Activated CD4-positive, alpha-beta memory T cell treated with anti-CD3 and anti-CD28 coated beads, Interleukin-2, amount 10 ng/mL, durations not matched to agents 7 days and 5 days (primary cell): ENCODE measurements at places on chromosomes 6 and 20.
A peak's percentile ranks its signal among the peaks of the same experiment; 100 is the strongest.

DNA sequence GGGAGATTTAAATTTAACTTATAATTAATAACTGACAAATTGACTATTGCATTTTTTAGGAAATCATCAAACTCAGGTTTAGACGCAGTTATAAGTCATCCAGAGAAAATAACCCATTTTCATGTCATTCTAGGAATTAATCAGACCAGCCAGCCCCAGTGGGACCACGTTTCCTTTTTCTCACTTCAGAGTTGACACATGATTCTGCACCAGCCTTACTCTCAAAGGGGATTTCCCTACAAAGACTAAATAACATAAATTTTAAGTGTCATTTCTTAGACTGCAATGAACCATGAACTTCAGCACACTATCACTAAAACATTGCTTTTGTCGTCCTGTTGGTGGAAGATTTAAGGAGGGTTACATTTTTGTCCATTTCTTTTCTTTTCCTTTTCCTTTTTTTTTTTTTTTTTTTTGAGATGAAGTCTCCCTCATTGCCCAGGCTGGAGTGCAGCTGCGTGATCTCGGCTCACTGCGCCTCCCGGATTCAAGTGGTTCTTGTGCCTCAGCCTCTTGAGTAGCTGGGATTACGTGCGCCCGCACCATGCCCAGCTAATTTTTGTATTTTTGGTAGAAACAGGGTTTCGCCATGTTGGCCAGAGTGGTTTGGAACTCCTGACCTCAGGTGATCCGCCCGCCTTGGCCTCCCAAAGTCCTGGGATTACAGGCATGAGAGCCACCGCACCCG, 3.6 kb downstream of the IPCEF1 start:
- peak; percentile 22 for DNase-seq

GRCh38 chr6:68196645-68197044, 438.4 kb upstream of the ADGRB3 start:
- no peak for DNase-seq

DNA sequence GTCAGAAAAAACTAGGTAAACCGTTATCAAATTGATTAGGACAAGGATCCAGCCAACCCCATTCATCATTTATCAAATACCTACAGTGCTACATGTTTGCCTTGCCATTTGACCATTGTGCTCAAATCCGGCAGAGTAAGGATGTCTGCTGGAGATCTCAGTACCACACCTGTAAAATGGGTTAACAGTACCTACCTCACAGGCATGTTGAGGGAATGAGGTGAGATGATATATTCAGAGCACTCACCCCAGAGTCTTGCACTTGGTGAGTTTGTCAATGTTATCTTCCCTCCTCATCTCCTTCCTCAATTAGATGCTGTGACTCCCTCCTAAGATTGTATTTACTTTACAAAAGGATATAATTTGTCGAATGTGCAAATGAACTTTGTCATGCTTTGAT, 54.5 kb upstream of the DSP start:
- no peak for DNase-seq

DNA sequence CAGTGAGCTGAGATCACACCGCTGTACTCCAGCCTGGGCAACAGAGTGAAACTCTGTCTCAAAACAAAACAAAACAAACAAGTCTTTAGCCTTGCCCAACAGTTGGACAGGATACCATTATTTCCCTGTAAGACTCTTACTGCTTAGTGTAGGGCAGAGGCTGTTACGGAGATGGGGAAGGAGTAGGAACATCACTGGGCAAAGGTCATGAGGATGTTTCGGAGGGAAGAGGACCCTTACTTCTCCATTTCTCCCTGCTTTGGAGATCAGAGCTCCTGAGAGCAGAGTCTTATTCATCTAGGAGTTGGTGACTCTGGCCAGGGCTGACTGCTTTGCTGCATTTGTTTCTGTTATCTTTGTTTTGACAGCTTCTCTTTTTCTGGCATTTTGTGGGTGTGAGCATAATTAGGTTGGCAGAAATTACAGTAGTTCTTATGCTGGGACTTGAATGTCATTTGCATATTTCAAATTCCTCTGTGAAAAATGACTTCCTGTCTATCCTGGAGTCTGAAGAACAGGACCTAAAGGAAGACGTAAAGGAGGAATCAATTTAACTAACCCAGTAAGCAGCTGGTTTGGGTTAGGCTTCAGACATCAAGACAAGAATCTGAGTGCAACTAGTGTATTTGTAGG, 89.0 kb downstream of the CDS2 start:
- DNase-seq = no peak

GRCh38 chr6:37956711-37957275, 137.3 kb downstream of the ZFAND3 start:
- no peak for DNase-seq

GRCh38 chr20:20251836-20252235, 116.1 kb upstream of the INSM1 start:
- no peak for DNase-seq

DNA sequence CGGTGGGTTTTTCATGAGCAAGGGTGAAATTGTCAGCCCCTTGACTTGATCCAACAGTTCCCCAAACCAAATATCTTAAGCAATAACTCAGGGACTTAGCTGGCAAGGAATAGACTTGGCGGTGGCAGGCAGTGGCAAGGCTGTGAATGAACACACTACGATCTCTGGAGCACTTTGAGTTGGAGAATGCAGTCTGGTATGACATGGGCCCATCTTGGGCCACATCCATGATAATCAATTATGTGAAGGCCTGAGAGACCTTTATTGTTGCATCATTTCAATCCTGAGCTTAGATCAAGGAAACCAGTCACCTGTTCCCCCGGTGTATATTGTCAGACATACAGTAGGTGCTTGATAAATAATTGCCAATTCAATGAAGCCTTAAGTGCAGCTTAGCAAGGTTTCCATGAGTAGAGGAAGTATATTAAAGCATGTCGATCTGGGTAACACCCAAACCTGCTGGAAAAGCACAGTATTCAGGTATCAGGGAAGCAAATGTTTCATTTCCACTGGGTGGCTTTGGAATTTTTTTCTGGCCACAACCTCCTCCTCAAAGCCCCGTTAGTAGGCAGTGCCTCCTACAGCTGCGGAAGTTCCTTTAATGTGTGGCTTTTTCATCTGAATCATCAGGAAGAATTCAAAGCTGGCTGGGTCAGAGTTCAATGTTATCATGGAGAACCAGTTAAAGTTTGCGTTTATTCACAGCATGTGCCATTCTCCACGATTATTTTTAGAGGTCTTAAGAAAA, 10.2 kb downstream of the CASS4 start:
- DNase-seq = no peak

GRCh38 chr6:15887491-15888461, 224.9 kb upstream of the DTNBP1 start:
- no peak for DNase-seq

DNA sequence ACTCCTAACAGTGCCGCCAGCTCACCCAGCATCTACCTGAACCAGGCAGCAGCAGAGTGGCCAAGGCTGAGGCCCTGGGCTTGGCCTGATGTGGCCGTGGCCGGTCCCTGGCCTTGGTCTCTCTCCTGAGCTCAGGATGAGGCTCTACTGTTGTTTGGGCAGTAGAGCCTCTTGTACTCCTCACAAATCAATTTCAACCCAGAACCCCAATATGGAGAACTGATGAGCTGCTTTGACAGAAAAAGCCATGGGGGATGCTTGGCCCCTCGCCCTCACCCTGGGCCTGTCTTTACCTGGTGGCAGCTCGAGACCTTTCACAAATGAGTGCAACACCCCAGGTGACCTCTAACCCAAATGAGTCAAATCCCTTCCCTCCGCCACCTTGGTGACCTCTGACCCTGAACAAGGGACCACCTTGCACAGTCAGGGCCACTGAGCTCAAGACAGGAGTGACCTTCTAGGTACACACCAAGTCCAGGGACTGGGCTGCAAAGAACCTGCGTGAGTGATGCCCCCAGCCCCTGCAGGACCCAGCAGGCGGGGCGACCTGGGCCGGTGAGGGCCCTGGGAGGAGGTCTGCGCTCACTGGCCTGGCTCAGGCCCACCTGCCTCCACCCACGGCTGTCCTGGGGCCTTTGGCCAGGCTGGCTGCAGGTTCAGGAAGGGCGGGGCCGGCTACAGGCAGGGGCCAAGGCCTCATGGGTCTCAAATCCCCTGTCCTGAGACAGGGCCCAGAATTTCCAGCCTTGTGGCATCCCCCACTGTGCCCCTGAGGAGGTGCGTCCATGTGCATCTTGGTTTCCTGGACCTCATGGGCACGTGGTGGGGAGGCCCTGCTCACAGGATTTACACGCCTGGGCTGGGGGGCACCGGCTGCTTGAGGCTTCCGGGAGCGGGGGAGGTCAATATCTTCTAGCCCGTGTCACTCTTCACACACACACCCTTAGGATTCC, 30.2 kb downstream of the PSMG4 start:
- no peak for DNase-seq

DNA sequence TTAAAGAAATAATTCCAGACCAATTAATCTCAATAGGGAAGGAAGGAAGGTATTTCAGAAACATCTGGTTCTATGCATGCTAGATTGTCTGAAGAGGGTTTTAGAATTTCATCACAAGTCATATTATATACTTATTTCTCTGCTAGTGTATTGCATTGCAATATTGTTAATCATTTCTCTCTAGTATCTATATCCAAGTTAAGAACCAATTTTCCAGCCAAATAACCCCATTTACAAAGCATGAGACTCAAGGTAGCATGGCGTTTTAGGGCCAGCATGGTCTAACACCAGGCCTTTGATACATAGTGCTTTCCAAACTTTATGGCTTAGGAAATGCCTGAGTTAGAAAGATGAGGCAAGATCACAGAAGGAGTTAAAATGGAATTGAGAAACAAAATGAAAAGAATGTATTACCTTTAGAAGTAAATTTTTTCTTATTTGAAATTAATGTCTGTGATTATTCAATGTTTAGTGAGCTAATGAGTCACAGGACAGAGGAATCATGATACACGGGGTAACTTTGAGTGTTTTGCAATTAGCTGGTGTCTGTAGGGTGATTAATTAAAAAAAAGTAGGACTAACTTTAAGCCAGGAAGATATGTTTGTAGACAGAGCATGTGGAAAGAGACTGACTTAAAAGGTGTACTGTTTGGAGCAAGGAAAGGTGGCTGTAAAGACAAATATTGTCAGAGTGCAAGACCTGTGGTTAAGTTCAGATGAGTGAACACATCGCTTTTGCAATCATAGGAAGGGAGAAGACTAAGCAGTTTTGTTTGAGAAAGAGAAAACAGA, 1006.2 kb upstream of the CITED2 start:
- no peak for DNase-seq

DNA sequence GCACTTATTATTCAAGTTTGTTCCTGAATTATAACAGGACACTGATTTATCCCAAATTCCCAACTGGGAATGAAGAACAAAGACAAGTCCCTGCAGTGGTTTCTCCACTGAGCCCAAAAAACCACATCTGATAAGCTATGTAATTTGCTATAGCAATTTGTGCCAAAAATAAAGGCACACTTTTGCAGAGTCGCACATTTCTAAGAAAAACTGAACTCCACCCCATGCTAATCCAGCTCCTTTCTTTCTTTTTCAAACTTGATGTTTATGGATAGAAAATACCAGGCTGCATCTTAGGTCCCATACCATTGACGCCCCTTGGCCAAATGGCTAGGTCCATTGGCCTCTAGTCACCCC, 170.2 kb upstream of the CITED2 start:
- no peak for DNase-seq

GRCh38 chr6:108171918-108172516, 6.2 kb downstream of the NR2E1 start:
- DNase-seq = no peak

GRCh38 chr6:16437984-16438383, 199.6 kb downstream of the GMPR start:
- DNase-seq = peak; percentile 65

DNA sequence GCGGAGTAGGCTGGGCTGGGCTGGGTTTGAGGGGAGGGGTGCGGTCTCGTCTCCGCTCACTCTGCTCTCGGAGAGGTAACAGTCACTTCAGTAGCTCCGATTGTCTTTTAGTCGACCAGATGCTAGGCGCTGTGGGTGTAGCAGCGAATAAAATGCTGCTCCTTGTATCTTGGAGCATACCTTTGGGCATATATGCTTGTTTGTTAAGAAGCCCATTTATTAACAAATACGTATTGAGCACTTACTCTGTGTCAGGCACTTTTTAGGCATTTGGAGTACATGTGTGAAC, 545 bp downstream of the ACTR5 start:
- DNase-seq = peak; percentile 64

- peak; percentile 71 for DNase-seq
Observed at GRCh38 chr6:33860706-33861474, 57.1 kb upstream of the MLN start.

DNA sequence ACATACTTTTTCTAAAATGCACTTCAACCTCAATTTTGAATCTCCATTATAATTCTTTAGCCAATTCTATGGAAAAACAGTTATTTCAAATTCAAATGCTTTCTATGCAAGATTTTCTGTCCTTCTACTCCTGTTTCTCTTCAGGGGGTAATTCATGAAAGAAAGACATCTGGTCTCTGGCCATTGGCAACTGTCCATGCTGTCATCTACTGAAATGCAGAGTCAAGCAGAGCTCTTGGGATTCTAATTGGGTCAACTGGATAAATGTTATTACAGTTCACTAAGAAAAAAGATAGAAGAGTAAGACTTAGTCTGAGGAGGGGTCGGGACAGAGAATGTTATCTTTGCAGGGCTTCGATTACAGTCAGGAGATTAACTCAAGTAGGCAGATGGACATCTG, 22.0 kb upstream of the BMP5 start:
- no peak for DNase-seq

GRCh38 chr20:10663756-10664155, 10.0 kb downstream of the JAG1 start:
- no peak for DNase-seq

DNA sequence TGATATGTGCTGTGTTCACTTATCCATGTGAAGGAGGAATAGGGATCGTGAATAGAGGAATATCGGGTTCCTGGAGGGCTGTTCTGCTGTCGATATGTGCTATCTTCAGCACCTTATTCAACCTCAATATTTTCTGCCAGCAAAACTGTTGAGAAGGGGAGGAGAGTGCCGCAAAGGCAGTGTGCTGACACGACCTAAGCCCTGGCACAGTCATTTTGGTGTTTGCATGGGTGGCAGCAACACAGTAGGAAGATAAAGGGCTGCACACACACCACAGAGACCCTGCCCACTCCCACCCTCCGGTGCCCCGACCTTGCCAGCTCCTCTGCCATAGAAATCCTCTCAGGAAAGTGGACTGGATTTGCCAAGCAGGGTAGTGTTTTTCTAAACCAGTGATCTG, 47.0 kb downstream of the ZDHHC14 start:
- no peak for DNase-seq

GRCh38 chr20:50315586-50316551, 125.2 kb downstream of the CEBPB start:
- DNase-seq = no peak

DNA sequence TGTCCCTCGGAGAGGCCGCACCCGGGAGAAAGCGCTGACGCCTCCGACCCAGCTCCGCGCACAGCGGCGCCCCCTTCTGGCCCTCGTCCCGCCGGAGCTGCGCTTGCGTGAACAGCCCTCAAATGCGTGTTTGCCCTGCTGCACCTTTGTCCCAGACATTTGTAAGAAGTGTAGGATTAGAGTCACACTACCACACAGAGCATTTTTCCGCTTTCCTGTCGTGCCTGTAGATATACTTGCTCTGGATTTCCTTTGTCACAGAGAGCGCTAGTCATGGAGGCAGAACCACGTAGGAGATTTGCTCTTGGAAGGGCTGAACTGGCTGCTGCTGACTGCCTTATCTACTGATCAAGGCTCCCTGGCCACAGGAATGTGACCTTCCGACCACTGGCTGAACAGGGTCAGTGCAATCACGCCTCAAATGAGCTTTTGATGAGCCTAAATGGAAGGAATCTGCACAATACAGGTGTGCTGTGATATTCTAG, 62.3 kb downstream of the PAX1 start:
- DNase-seq = no peak
